ENCODE measurements at places on chromosomes 11 and 22.

DNA sequence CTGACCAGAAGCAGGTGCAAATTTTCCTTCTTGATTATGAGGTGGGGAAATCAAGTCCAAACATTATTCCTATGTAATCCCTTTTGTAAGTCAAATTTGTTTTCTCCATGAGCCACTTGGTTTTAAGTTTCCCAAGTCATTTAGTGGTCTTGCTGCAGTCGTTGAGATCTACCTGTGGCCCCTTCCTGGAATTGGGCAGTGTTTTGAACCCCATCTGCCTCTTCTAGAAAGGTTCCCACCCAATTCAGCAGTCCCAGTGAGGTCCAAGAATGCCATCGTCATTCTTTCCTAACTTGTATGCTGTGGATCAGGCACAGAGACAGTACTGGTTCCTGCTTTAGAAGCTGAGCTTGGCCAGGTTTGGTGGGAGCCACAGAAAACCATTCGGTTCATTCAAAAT, 77.8 kb upstream of the GNAZ start:
- DNase-seq: no peak

DNA sequence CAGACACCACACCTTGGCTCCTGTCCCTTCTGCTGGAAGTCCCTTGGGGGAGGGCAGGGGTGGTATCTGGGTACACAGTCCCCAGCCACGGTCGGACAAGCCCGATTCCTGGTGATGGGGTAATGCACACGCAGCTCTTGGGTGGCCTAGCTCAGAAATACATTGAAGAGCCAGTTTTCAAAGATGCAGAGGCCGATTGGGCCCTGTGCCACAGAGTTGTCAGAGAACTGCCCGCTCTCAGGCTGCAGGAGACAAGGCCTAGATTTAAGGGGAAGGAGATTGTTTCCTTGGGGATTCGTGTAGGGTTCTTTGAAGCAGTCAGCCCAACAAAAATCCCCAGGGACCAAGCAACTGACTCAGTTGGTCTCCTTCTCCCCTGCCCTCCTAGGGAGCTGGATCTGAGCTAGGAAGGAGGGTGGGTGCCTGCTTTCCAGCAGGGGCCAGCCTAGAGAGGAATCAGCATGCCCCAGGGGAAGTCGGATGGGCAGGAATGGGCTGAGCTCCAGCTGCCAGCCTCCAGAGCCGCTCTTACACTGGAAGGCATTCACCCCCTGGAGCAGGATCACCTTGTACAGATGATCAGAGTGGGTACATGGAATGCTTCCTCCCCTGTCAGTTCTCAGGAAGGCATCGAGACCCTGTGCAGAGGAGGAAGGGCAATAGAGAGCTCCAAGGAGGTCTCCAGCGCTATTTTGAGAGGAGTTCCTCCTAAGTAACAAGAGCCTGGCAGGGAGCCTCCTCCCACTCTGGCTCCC, 3.3 kb upstream of the SCN4B start:
- DNase-seq: no peak

GRCh38 chr11:128726458-128727139, 32.7 kb downstream of the FLI1 start:
- no peak for DNase-seq

DNA sequence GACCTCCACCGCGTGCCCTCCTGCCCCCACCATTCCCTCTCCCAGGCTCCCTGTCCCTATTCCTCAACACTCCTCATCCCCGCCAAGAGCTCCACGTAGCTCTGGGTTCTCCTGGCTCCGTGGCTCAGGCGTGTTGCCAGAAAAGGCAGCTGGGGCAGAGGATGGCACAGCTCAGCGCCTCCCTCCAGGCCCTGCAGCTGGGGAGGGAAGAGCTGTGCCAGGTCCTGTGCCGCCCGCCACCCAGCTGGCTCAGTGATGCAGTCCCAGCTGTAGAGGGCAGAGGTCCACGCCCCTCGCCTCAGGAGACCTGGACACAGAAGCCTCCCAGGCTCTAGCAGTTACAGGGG, 4.2 kb downstream of the ARHGAP1 start:
- no peak for DNase-seq

GRCh38 chr22:44883011-44883421, 126.8 kb downstream of the PHF21B start:
- no peak for DNase-seq

GRCh38 chr22:17580441-17581031, 17.2 kb downstream of the SLC25A18 start:
- no peak for DNase-seq

GRCh38 chr22:48146426-48146825, 1384.0 kb downstream of the TBC1D22A start:
- DNase-seq: no peak

GRCh38 chr22:35059632-35060031, 6.3 kb upstream of the ISX start:
- no peak for DNase-seq

DNA sequence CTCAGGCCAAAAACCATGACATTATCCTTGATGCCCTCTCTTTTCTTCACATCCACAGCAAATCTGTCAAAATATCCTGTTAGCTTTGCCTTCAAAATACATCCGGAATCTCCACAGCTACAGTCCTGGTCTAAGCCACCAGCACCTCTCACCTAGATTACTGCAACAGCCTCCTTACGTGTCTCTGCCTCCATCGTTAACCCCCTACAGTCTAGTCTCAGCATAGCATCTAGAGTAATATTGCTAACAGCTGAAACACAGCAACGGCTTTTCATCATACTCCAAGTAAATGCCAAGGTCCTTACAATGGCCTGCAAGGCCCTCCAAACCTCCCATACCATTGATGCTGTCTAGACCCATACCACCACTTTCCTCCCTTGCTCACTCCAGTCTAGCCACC, 4.4 kb downstream of the TSG101 start:
- DNase-seq: peak; percentile 5

- DNase-seq: peak; percentile 22
These were observed 27.5 kb downstream of the DHCR7 start for GRCh38 chr11:71420455-71421241.

DNA sequence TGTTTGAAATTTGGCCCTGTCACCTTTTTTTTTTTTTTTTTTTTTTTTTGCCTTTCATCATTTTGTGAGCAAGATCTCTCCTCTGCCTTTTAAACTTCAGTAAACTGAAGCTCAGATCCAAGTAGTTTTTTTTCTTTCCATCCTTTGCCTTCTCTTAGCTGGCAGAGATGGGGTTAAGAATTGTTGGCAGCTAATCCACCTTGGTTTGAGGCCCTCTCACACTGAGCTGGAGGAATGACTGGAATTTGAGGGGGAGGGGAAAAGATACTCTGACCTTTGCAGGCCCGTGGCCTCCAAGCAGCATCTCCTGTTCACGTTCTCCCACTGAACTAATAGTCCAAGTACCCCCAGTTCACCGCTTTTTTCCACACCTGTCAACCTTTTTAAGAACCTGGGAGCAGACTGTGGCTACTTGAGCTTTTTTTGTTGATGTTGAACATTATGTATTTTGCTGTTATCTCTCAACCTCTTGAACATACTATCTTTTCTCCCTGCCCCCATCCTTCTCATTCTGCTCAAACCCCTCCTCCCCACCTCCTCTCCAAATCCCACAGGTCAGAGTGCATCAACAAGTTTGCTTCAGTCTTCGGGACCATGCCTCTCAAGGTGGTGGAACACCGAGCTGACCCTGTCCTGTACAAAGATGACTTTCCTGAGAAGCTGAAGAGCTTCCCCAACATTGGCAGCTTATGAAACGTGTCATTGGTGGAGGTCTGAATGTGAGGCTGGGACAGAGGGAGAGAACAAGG, 66.2 kb downstream of the ALX4 start:
- peak; percentile 81 for DNase-seq

DNA sequence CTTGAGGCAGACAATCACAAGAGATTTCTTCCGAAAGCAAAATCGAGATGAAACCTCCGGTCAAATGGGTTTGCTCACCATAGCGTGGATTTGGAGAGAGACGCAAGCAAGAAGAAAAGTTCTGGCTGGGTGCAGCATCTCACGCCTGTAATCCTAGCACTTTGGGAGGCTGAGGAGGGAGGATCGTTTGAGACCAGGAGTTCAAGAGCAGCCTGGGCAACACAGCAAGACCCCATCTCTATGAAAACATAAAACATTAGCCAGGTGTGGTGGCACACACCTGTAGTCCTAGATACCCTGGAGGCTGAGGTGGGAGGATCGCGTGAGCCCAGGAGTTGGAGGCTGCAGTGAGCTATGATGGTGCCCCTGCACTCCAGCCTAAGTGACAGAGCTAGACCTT, 24.4 kb downstream of the MN1 start:
- no peak for DNase-seq

DNA sequence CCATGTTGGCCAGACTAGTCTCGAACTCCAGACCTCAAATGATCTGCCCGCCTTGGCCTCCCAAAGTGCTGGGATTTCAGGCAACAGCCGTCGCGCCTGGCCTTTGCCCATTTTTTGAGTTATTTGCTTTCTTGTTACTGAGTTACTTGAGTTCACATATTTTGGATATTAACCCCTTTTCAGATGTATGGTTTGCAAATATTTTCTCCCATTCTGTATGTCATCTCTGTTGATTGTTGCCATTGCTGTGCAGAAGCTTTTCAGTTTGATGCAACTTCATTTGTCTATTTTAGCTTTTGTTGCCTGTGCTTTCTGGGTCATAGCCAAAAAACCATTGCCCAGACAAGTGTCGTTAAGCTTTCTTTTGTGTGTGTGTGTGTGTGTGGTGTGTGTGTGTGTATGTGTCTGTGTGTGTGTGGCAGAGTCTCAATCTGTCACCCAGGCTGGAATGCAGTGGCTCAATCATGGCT, 6.8 kb downstream of the TSGA10IP start:
- no peak for DNase-seq

DNA sequence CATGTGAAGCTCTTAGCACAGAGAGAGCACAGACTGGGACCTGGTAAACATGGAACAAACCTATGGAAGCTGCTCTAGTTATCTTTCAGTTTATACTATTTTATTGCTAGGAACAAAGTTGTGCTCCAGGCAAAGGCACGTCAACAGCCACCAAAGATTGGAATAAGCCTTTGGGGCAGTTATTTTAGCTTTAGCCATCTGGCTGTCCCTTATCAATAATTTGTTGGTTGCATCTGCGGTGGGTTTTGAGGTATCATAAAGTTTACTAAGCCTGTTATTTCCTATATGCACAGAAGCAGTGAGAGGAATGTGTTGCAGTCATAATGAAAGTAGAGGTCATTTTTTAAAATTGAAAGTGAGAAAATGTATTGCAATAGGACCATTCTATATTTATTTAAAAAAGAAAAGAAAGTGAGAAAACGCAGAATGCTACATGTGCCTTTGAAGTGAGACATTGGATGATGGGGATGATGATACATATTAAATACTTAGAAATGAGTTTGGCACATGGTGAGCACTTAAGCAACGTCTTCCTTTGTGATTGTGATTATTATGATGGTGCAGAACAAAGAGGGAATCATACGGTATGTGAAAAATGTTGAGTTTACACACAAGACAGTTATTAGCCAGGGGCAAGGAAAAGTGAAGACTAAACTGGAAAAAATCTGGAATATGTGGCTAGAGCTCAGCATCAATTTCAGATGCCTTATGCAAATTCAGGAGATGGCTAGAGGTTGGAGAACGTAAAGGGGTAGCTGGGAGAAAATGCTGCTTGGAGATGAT, 58.3 kb downstream of the PRR5L start:
- DNase-seq: peak; percentile 94

DNA sequence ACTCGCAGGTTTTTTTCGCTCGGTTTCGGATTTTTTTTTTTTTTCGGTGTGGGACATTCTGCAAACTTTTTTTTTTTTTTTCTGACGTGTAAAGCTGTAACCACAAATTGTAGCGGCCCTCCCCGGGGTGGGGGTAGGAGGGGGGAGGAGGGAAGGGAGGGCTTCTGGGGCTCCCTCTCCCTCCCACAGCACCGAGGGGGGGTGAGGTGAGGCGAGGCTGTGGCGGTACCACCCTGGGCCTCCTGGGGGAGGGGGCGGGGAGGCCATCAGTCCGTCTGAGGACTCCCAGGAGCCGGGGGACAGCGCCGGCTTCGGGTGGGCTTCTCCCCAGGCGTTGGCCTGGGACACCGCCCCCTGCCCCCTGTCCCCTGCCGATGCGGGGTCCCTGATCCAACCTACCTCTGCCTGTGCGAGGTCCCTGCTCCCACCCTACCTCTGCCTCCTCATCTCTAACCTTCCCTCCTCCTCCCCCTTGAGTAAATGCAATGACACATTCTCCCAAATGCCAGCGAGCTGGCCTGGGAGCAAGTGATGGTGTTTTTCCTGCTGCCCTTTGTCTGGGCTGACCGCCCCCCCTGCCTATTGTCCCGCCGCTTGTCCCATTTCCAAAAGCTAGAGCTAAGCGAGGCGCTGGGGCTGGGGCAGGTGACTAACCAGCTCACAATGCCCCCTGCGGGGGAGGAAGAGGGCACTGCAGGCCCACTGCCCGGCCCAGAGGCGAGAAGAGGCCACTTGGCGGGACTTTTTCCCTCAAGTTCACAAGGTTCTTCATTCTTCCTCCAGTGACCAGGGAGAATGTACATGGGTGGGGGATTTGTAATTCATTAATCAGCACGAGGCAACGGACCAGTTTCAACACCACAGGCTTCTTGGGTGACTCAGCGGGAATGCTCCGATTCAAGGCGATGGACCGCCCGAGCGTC, 511 bp upstream of the CLCF1 start:
- DNase-seq: peak; percentile 98

GRCh38 chr22:38144025-38144405, 33.5 kb upstream of the BAIAP2L2 start:
- DNase-seq: no peak

DNA sequence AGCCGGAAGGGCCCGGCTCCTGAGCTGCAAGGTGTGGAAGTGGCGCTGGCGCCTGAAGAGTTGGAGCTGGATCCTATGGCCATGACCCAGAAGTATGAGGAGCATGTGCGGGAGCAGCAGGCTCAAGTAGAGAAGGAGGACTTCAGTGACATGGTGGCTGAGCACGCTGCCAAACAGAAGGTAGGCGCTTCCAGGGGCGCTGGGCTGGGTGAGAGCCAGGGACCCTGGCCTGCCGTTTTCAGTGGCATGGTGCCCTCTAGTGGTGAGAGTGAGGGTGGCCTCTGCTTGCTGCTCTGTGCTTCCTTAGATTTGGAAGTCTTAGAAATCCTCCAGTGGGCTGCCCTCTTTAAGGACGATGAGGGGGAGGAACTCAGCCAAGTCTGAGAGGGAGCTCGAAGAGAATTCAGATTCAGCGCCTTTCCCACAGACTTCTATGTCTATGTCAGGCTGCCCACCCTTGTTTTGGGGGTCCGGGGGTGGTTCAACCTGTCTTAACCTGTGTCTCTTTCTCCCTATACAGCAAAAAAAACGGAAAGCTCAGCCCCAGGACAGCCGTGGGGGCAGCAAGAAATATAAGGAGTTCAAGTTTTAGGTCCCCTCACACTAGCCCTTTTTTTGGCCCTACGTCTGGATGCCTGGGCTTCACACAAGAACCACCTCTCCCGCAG, 1.8 kb upstream of the PACS1 start:
- peak; percentile 67 for DNase-seq

GRCh38 chr11:33869481-33870422, 22.1 kb downstream of the LMO2 start:
- peak; percentile 37 for DNase-seq

GRCh38 chr11:47447906-47448305, 1.0 kb downstream of the RAPSN start:
- no peak for DNase-seq
